ENCODE measurements at places on chromosomes 4 and X. TPM values are rescaled to one million over a fixed set of nuclear protein-coding genes. Genes with fewer than 3 reads are reported as not detected.

Gene MAGEA11
- not detected for total RNA-seq

Gene GPRIN3
- 0.41 TPM for total RNA-seq

Gene ATP1B4
- total RNA-seq = not detected

Gene TCEAL6
- not detected for total RNA-seq

Gene CYBB
- total RNA-seq = 0.38 TPM

Gene MAML3
- total RNA-seq = 2.7 TPM

Gene PRPS2
- 24.3 TPM for total RNA-seq

Gene TSPAN6
- 42.7 TPM for total RNA-seq

Gene CXCL10
- 0.34 TPM for total RNA-seq

Gene CC2D2A
- total RNA-seq = 18.3 TPM

Gene SRPK3
- 0.08 TPM for total RNA-seq

Gene MAGEB10
- total RNA-seq = not detected

Gene FAM53A
- total RNA-seq = 1.1 TPM

Gene CFAP47
- total RNA-seq = 0.21 TPM

Gene PKD2
- 30.4 TPM for total RNA-seq

Gene GYPE
- 0.34 TPM for total RNA-seq

Gene ASB9
- 3.6 TPM for total RNA-seq

Gene ARMCX4
- 1.8 TPM for total RNA-seq

Gene SPIN2B
- total RNA-seq = 21.7 TPM

Gene RASL11B
- total RNA-seq = 0.67 TPM

Gene FAM9C
- not detected for total RNA-seq

Gene TADA2B
- 26.9 TPM for total RNA-seq

Gene ATP2B3
- not detected for total RNA-seq
